ENCODE measurements at places on chromosomes 5 and 9. TPM values are rescaled to one million over a fixed set of nuclear protein-coding genes. Genes with fewer than 3 reads are reported as not detected.

CERCAM gene
- total RNA-seq = 19.5 TPM

RASGEF1C gene
- not detected for total RNA-seq

SPATA31A3 gene
- total RNA-seq = not detected

PCDHB7 gene
- total RNA-seq = 0.05 TPM

SYNPO gene
- total RNA-seq = 41.0 TPM

SCGB3A2 gene
- not detected for total RNA-seq

GMCL2 gene
- total RNA-seq = not detected

CARD9 gene
- under 0.01 TPM for total RNA-seq

LECT2 gene
- not detected for total RNA-seq

KLHL3 gene
- 1.2 TPM for total RNA-seq

FOXD4L5 gene
- not detected for total RNA-seq

SLC36A1 gene
- total RNA-seq = 10.1 TPM

TAS2R1 gene
- not detected for total RNA-seq

ECSCR gene
- total RNA-seq = 547 TPM

PCDHB8 gene
- total RNA-seq = not detected

ARL14EPL gene
- total RNA-seq = 0.07 TPM

HTR4 gene
- not detected for total RNA-seq

CARD6 gene
- 21.7 TPM for total RNA-seq

BSPRY gene
- total RNA-seq = not detected

GRXCR2 gene
- total RNA-seq = not detected

QSOX2 gene
- 15.5 TPM for total RNA-seq

MRPL22 gene
- total RNA-seq = 57.7 TPM

PCDHA1 gene
- not detected for total RNA-seq

RLN2 gene
- not detected for total RNA-seq

PCDHGA8 gene
- 0.15 TPM for total RNA-seq

CREB3 gene
- 74.7 TPM for total RNA-seq

CEL gene
- total RNA-seq = 0.07 TPM

EIF4E1B gene
- not detected for total RNA-seq

JAKMIP2 gene
- not detected for total RNA-seq

C1QTNF3 gene
- total RNA-seq = not detected

ZNF483 gene
- 0.69 TPM for total RNA-seq

FIBCD1 gene
- not detected for total RNA-seq

EGR1 gene
- 3.3 TPM for total RNA-seq

PRRX2 gene
- 0.20 TPM for total RNA-seq

TLR4 gene
- total RNA-seq = 147 TPM

DDX4 gene
- not detected for total RNA-seq

OLFM1 gene
- total RNA-seq = 4.7 TPM

IGIP gene
- 2.2 TPM for total RNA-seq

C9 gene
- not detected for total RNA-seq

PHF24 gene
- total RNA-seq = not detected

MPDZ gene
- 32.8 TPM for total RNA-seq

ELAVL2 gene
- 1.1 TPM for total RNA-seq

OTP gene
- not detected for total RNA-seq

ANKRD31 gene
- not detected for total RNA-seq

LRRC19 gene
- total RNA-seq = not detected

SLCO6A1 gene
- total RNA-seq = not detected

PRLR gene
- not detected for total RNA-seq

SEMA5A gene
- 0.13 TPM for total RNA-seq

GPR151 gene
- not detected for total RNA-seq

OR1L1 gene
- total RNA-seq = not detected

CEMIP2 gene
- total RNA-seq = 37.7 TPM

SPATA31D4 gene
- not detected for total RNA-seq

NUTM2F gene
- not detected for total RNA-seq

MYORG gene
- 7.4 TPM for total RNA-seq

TMOD1 gene
- total RNA-seq = 0.60 TPM

Measured in mammary microvascular endothelial cell (primary cell).